ENCODE measurements at places on chromosomes 7 and 10. TPM values are rescaled to one million over a fixed set of nuclear protein-coding genes. Genes with fewer than 3 reads are reported as not detected.

DNA sequence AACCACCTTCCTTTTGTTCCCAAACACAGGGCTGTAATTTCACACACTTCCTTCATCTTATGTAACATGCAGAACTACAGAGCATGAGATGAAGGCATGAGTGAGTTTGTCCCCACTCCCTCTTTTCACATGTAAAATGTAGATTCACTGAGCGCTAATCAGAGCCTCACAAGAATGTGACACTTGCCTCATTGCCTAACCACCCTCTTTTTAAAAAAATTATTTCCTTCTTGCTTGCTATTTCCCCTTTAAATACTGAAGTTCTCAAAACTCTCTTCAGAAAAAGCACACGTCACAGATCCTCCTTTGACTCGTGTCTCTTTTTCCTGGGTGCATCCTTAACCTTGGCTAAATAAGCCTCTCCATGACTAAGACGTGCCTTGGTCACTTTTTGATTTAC lies 121.2 kb upstream of the TARP start:
- DNase-seq = no peak

Gene MACC1
- polyA plus RNA-seq = 10.8 TPM

DNA sequence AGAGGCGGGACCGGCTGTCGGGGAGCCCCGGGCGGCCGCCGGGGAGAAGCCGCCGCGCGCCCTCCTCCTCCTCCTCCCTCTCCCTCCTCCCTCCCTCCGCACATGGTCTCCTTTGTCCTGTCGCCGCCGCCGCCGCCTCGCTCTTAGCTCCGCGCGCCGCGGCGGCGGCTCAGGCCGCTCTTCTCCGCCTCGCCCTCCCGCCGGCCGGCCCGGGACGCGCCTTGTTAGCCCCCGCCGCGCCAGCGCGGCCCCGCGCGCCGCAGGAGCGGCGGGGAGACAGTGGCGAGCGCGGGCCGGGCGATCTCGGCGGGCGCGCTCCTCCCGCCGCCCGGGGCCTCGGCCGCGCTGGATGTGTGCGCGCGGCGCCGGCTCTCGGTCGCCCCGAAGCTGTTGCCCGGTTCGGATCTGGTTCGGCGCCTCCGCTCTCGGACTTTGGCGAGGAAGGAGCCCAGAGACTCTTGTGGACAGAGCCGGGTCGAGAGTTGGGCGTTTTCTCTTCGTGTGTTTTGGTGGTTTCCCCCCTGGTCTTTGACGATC lies 437.4 kb upstream of the GALNT17 start:
- no peak for DNase-seq

Gene NKX1-2
- not detected for polyA plus RNA-seq

- no peak for DNase-seq
Measured at GRCh38 chr10:49620841-49621378, 7.1 kb downstream of the CHAT start.

GRCh38 chr7:33463131-33463530 lies 333.8 kb downstream of the BBS9 start:
- DNase-seq = no peak

Gene ZPBP
- 0.25 TPM for polyA plus RNA-seq

GRCh38 chr10:101305320-101306241 lies 48.4 kb upstream of the BTRC start:
- DNase-seq = no peak

GRCh38 chr10:47438857-47439474 lies 44.9 kb downstream of the ANXA8 start:
- no peak for DNase-seq

Gene FAM24B
- 5.4 TPM for polyA plus RNA-seq

DNA sequence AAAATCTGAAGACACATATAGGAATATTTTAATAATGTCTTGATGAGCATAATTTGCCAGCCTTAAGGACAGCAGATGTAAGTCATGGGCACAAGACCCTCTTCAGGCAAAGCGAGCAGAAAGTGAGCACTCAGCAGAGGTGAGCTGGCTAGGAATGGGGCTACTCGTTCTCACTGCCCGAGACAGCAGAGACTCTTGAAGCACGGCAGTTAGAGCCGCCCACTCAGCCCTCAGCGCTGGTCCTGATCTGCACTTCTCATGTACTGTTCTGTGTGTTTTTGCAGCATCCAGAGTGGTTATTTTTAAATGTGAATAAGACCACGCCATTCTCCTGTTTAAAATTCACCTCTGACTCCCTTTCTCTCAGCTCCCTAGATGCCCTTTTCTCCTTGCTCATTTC lies 65.3 kb downstream of the GFRA1 start:
- DNase-seq = no peak

- no peak for DNase-seq
Measured at GRCh38 chr10:128314686-128315085, 188.5 kb upstream of the MKI67 start.

DNA sequence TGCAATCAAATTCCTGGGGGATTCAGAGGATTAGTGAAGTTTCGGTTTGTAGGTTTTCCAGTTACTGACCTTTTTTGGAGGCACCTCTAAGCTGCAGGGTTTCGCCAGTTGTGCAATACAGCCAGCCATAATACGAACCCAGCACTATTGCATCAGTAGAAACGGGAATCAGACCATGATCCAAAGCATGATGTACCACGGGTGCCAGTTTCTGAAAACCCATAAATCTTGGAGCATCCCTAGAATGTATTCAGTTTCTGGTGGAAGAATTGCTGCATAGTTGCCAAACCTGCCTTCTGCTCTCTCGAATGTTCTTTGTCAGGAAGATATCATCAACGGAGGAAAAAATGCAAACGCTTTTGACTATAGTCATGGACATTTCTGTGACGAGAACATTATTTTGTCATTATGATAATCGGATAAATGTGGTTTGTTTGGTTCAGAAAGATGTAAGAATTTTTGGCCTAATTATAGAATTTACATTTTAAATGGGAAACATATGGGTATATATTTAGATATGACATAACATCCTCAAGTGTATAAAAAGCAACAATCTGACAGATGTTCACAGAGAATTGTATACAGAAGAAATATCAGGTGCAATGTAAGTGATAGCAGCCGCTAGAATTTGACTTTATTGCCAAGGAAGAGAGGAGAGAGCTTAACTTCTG lies 186.2 kb upstream of the PRKCQ start:
- no peak for DNase-seq

DNA sequence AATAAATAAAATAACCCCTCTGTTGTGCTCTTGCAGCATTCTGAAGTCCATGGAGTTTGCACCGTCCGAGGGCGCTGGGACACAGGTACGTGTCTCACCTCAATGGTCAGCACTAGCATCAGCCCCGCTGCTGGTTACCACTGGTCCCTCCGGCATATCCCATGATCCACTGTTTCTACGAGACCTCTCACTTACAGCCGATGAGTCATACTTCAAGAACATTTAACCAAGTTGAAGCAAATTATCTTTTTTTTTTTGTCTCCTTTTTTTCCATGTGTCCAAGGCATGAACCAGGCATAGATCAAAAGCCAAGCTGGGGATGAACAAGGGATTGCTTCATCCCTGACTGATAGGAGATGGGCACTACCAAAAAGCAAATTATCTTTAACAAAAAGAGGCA lies 92.9 kb upstream of the SH2B2 start:
- DNase-seq = no peak

DNA sequence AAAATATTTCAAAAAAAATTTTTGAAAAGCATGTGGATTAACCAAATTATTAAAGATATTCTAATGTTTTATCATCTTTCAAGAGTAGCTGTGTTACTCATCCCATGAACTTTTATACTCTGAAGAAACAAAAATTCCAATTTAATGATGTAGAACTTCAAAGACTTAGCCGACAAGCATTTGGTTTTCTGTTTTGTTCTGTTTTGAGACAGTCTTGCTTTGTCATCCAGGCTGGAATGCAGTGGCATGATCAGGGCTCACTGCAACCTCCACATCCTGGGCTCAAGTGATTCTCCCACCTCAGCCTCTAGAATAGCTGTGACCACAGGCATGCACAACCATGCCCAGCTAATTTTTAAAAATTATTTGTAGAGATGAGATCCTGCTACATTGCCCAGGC lies 17.8 kb upstream of the LCOR start:
- no peak for DNase-seq

DNA sequence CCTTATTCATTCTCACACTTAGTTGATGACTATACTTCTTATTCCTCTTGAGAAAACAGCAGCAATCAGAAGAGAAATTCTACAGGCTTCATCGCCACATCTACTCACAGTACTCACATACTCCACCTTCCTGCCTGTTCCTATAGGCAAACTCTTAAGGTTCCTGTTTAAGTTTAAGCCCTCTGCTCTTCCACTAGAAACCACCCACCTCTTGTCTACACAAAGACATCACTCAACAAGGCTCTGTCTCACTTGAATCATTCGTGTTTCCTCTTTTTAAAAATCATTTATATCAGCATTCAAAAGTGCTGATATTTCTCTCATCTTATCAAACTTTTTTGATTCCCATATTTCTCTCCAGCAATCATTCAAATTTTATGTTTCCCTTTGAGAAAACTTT lies 85.5 kb upstream of the ADO start:
- DNase-seq = no peak

Gene COL13A1
- polyA plus RNA-seq = 24.5 TPM

GRCh38 chr7:103130901-103131624 lies 17.8 kb downstream of the NAPEPLD start:
- DNase-seq = no peak

Gene CLCN1
- 0.11 TPM for polyA plus RNA-seq

DNA sequence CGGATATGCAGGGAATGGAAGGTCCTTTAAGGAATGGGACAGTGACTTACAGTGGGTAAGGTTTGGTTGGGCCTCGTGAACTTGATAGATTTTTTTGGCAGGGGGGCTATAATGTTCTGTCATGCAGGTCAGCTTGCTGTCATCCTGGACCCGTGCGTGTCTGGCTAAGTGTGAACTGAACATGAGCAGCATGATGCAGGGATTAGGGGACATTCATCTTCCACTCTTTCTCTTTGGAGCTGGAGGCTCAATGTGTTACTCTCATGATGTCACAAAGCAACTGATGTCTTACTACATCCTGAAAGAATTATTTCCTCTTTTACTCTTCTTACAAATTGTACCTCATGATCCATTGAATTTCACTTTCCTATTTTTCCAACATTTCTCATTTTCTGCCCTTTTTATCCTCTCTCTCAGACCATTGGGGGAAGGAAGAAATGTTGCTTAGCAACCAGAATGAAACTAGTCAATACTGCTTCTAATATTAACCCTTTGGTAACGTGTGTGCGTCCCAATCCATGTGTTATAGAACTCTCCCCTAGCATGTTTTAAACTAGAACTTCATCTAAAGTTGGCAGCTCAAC lies 549.1 kb downstream of the LRMDA start:
- DNase-seq = no peak

DNA sequence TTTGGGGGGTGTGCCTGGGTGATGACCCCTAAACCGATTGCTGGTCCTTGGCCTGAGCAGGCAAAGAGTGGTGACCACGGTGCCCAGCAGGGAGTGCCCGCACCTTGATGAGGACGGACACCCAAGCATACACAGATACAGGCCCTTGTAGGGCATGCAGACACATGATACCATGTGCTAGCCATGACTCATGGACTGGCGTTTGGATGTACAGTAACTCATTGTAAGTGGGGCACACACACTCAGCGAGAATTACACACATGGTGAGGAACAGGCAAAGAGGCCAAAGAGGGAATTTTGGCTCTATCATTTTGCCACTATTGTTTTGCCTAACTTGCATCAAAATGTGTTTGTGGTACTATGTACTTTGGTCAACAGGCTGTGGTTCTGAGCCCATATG lies 24.1 kb downstream of the KAZALD1 start:
- DNase-seq = no peak

Gene NPSR1
- not detected for polyA plus RNA-seq

DNA sequence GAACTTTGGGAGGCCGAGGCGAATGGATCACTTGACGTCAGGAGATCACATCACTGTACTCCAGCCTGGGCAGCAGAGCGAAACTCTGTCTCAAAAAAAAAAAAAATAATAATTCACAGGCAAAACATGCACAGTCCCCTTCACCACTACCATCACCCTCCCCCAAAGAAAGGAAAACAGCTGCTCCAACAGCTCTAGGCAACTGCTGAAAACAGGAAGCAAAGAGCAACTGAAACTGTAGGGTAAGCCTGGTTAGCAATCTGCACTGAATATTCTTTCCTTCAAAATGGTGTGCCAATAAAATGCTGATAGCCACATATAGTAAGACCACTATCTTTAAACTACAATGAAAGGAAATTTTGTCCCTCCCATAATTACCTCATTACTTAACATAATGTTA lies 11.8 kb downstream of the NT5C2 start:
- DNase-seq = no peak
